ENCODE measurements at places on chromosomes 12 and 14.

GRCh38 chr12:109109746-109110350 lies 6.5 kb upstream of the ACACB start:
- no peak for DNase-seq

- no peak for DNase-seq
Observed at GRCh38 chr12:42180990-42181596, 36.4 kb upstream of the GXYLT1 start.

DNA sequence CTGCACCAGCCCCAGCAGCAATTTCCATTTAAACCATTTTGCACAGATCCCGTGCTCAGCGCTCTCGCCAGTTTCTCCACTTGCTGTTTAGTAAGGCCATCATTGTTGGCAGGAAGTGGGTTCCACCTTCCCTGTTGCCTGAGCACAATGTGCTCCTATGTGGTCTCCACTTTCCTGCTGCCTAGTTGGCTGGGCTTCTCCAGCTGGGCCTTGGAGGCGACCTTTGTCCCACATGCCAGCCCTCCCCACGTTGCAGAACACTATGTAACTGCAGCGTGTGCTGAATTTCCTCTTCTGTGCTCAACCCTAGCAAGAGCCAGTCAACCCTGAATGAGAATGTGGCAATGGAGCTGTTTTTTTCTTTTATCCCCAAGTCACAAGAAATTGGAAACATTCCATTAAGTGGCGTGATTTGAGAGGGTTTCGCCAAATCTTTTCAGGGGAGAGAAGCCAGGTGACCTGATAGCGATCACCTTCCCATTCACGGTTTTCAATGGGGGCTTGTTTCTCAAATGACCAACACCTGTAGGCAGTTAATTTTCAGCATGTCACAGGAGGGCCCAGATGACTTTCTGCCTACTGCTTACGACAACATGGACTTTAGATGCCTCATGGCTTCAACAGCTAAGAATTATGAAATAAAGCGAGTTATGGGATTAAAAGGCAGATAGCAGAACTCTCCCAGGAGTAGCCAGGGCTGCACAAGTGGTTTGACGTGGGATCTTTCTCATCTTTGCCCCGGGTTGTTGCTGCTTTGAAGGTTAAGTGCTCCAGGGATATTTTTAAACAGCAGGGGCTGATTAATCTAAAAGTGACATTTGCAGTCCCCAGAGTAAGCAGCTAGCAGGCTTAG lies at the start of gene ACACB:
TSS of gene ACACB (plus strand) at position 830 of the 853 bp plus-strand sequence. CDS start 22,819 bp downstream, outside the sequence.
- no peak for DNase-seq

GRCh38 chr14:74875941-74876913 lies at the start of gene PROX2:
PROX2 (minus strand) TSS chr14:74876145; CDS start chr14:74863834, 12,311 bp downstream.
- peak; percentile 46 for DNase-seq

DNA sequence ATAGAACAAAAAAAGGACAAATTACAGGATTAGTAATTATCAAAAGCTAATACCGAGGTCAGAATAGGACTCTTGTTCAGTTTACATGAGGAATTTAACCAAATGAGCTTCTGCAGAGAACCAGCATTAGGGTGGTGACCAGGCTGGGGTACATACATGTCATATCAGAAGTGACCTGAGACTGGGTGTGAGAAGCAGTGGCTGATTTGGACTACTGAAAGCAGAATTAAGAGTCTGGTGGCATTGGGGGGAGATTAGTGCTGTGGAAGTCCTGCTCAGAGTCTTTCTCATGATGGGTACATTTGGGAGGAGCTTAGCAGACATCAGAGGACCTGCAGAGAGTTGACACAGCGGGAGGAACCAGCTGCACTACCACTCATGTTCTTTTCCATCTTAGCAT lies 21.7 kb downstream of the TRAF3 start:
- no peak for DNase-seq

GRCh38 chr12:113236539-113237399 lies 15.5 kb downstream of the TPCN1 start:
- DNase-seq, result no peak
